ENCODE measurements at places on chromosomes 1 and 21.

DNA sequence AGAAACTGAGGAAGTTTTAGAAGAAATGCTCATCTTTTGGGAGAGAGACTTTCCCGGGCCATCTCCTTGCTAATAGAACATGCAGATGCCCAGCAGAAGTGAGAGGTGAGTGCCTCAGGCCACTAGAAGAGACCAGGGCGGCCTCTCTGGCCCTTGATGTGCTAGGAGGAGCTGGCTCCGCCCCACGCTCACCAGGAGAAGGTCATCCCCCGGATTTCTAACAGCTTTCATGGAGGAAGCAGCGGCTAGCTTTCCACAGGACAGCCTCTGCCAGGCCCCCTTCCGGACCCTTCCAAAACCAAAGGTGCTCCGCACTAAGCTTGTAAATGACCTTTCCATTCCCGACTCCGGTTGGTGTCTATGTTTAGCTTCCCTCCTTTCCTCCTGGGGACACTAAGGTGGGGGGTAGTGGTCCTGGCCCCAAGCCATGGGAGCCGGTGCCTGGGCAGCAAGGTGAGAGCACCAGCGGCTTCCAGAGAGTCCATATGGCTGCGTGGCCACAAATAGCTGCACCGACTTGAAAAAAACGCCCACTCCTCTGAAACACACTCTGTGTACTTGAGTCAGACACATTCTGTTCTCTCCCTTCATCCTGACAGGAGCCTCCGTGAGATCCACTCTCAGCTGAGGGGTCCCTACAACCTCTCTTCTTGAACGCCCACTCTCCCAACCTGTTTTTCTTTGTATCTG, 249.9 kb downstream of the TNR start:
- DNase-seq: no peak

DNA sequence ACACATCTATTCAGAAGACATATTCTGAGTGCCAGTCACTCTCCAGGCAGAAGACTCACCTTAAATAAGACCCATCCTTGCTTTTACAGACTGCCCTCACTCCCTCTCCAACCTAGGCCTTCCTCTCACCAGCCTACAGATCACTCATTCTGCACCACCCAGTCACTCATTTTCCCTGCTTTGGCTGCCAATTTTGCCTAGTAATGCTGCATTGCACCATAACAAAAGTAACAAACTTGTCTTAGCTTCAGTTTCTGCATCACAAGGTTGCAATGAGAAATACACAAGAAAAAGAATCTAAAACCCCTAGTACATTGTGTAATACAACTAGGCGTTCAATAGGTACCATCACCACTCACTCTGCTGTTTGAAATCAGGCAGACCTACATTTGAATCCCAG, 292.4 kb downstream of the PLPP3 start:
- DNase-seq: no peak

- no peak for DNase-seq
Measured at GRCh38 chr1:9320520-9321479, 28.1 kb downstream of the SPSB1 start.

GRCh38 chr1:2866422-2867086, 65.1 kb upstream of the TTC34 start:
- no peak for DNase-seq

- DNase-seq: no peak
Measured at GRCh38 chr1:212651977-212652376, 43.4 kb downstream of the ATF3 start.

- no peak for DNase-seq
Measured at GRCh38 chr1:157272264-157272663, 134.1 kb upstream of the ETV3 start.

- no peak for DNase-seq
Measured at GRCh38 chr21:43609501-43610340, 49.6 kb downstream of the HSF2BP start.
